ENCODE measurements at places on chromosomes 6 and 20.

DNA sequence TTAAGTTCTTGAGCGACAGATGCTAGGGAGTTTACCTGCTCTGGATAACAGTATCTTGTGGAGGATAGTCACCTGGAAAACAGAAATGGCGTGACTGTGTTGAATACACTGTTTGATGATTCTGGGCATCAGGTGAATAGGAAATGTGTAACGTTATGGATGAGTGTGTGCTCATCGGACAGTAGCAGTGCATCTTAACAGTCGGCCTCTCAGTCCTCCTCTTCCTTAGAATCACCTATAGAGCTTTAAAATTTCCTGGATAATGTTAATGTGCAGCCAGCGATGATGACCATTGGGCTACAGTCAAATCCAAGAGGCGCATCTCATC, 217.7 kb downstream of the OR2B2 start:
- no peak for DNase-seq

DNA sequence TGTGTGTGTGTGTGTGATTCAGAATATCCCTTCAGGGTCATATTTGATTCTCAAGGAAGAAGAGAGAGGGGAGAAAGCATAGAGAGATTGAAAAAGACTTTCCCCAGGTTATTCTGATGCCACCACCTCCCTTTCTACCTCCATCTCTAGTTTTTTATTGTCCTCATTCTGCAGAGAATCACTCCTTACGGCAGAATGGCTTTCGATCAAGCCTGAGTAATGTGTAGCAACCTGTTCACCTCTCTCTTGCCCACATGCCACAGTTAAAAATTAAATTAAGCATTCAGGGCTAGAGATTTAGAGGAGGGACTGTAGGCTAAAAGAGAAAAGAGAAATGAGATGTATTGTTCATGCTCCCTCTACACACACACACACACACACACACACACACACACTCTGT, 18.1 kb downstream of the KLHL32 start:
- no peak for DNase-seq

- no peak for DNase-seq
Measured at GRCh38 chr6:17169291-17169690, 67.4 kb downstream of the STMND1 start.

DNA sequence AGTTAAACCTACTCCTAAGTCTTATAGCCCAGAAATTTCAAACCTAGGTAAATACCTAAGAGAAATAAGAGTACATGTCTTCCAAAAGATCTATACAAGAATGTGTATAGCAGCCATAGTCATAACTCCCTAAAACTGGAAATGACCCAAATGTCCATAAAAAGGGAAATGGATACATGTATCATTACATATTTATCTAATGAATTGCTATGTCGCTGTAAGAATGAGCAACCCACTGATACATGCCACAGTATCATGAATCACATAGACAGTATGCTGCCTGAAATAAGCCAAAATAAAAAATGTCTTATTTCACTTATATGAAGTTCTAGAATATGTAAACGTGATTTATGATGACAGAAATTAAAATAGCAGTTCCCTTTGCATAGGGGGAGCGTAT, 679.5 kb downstream of the MAFB start:
- peak; percentile 85 for DNase-seq

DNA sequence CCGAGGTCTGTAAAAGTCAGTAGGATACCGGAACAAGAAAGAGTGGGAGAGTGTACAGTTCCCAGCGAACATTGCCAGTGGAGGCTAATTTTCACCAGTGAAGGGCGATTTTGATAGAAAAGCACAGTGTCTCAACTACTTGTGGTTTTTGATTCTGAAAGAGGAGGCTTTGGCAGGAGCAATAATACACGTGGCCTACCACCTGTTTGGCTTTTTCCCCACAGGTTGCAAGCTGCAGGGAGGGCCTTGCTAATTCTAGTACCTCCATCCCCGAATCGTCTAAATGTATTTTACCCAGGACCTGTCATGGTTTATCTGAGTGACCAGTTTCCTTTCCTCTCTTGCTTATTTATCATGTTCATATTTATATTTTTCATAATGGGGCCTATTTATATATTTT, 3.3 kb upstream of the EFCAB8 start:
- DNase-seq, result no peak

GRCh38 chr6:31174378-31174777, 3.9 kb upstream of the POU5F1 start:
- DNase-seq, result no peak

DNA sequence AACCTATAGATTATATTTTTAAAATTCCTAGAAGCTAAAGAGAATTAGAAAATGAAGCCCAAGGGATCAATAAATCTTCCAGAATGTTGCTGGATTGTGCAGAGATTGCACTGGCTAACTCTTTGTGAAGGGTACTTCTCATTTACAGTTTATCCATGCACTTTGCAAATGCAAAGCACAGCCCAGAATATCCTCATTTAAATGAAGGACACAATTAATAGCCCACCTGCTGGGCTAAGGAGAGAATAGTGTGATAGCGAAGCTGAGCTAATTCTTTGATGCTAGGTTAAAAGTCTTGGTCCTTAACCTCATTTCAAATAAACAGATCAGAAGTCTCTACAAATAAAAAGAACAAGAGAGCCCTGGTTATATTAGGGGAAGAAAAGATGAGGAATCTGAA, 72.5 kb downstream of the SMPDL3A start:
- no peak for DNase-seq

DNA sequence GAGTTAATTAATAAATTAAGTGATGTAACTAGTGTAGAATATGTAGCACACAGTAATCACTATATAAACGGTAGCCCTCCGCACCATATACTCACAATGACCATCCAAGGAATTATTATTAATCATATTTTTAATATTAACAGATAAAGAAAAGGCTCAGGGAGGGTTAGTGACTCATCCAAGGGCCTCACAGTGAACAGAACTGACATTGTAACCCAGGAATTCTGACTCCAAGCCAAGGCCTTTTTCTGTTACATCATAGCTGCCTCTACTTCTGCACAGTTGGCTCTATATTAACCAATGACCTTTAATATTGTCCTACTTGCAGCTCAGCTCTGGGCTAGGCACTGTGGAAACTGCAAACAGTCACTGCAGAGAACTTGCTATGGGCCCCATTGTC, 117.5 kb upstream of the SIRPG start:
- peak; percentile 15 for DNase-seq

DNA sequence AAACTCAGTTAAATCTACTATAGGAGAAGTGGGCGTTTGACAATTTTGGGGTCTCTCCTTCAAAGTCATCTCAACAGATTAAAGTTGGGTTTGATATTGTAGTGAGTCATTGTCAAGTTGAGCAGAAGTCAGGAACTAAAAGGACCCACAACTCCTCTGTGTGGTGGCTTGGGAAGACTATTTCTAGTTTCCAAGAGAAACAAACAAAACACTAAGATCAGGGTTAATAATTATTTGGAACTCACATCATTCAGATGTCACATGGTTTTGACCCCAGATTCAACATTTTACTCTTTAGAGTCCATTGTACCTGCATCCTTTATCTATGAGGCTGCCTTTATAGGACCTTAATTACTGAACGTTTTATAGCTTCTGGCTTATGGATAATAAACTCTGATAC, 45.3 kb upstream of the TINAG start:
- DNase-seq, result no peak

All from fibroblast of skin of right quadriceps (primary cell).